ENCODE measurements at places on chromosomes 5 and 9.

DNA sequence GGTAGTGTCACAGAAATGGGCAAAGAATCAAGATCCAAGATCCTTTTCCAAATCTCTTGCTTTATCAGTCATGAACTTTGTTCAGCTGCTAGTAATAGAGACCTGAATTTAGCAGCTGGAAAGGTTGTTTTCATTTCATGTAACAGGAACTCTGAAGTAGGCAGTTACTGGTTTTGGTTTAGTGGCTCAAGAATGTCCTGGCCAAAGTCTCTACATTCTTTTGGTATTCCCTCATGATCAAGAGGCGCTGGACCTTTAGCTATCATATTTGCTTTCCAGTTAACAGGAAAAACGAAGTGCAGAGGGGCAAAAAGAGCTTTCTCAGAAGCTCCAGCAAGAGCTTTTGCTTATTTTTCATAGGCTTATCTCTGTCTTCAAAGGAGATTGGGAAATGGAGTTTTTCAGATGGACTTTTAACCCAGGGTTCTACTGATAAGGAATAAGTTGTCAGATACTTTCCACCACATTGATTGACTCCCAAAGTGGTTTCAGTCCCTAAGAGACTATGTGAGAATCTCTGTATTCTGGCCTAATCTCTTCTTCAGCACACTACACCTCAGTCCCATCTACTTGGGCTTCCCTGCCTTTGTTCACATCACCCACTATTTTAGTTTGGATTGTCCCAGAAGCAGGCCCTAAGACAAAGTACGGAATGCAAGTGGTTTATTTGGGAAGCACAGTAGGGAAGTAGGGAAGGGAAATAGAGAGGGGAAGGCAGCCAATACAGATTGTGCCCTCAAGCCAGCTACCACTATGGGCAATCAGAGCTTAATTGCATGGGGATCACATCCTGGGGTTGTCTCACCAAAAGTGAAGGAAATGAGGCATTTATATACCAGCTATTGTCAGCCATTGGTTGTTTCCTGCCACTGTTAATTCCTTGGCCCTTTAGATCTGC is 359.3 kb downstream of the LRRC70 start:
- DNase-seq: peak; percentile 4

DNA sequence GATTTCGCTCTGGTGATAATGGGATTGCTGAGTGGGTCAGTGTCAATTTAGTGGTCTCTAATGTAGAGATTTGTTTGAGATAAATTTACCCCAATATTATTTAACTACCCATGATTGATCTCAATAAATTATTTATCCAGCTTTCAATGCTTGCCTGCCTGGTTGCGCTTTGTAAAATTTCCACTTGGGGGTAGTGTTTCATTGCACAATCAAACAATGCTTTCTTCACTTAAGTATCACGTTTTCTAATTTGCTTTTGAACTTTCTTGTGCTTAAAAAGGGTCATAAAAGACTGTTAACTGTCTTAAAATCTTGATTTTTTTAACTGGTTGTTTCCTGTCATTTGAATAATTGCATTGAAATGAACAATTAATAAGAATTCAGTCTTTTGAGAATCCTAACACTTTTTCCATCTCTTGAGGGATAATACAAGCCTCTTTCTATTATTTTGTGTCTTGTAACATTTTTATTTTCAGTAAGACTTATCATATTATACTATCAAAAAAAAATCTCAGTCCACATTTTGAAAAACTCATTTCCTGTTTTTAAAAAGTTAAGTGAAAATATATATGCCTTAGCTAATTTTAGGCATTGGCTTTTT is 18.7 kb downstream of the HSD17B4 start:
- peak; percentile 32 for DNase-seq

GRCh38 chr9:124697326-124698200 is 73.5 kb downstream of the NR6A1 start:
- peak; percentile 65 for DNase-seq

DNA sequence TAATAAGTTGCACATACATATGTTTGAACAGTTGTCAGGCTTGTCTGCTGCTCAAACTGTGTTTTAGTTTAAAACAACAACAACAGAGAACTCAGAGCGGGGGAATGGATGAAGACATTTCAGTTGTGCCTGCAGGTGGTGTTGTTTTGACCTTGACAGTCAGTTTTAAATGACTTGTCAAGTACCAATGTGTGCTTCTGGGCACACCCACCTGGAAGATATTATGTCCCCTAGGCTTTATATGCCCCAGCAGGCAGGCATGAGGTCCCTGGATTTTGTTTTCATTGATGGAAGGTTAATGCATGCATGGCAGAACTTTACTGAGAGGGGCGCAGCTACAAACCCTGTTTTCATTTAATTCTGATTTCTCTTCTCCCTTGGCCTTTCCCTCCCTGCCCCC is 84.6 kb downstream of the AOPEP start:
- DNase-seq: no peak

DNA sequence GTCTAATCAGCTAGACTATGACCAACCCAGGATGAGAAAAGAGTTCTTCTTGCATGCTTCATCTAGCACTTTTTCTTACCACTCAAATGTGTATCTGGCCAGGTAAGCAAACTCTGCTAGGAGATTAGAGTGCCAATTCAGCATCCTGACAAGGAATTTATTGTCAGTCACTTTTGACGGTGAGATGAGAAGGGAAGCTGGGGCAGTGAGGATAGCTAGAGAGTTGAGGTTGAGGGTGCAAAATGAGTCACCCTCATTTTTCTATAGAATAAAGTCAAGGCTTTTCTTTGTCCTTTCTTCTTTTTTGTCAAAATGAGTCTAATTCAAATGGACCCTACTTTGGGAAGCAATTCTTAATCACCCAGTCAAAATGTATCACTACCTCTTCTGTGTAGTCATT is 74.6 kb upstream of the PLPP1 start:
- no peak for DNase-seq

- DNase-seq: no peak
Measured at GRCh38 chr5:114415760-114416159, 53.9 kb downstream of the KCNN2 start.

GRCh38 chr9:16184964-16185646 is 632.3 kb downstream of the CCDC171 start:
- peak; percentile 86 for DNase-seq

DNA sequence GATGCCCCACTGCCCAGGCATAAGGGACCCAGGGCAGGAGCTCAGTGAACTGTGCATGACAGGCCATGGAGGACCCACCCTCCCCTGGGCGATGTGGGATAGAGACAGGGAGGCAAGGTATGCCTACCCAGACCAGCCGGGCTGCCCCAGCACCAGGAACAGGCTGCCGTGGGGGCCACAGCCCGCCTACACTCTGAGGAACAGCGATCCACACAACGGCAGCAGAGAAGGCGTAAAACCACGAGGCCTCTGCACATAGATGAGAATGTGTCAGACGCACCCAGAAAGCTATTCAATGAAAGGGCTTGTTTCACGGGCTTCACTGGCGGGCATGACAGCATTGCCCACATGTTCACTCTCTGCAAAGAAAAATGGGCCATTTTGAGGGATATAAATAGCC is 49.5 kb downstream of the SEMA4D start:
- no peak for DNase-seq

- DNase-seq: peak; percentile 41
Measured at GRCh38 chr9:90915693-90916092, 114.1 kb downstream of the SYK start.

DNA sequence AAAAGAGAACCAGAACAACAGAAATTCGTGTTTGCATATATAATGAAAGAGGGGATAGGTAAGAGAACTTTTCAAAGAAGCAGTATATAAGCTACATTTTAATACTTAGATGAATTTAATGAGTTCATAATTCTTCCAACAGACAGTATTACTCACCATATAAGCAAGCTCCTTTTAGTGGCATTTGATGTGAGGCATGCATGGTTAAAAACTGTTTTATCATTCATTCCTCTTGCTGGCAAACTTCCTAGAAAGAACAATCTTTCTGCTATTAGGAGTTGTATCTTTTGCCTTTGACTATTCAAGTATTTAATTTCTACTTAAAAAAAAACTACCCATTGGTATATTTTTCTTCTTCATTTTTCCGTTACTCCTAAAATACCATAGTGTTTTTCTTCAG is 65.7 kb upstream of the EIF4EBP3 start:
- DNase-seq: peak; percentile 64

GRCh38 chr5:142753116-142753631 is 17.0 kb upstream of the ARHGAP26 start:
- peak; percentile 43 for DNase-seq

DNA sequence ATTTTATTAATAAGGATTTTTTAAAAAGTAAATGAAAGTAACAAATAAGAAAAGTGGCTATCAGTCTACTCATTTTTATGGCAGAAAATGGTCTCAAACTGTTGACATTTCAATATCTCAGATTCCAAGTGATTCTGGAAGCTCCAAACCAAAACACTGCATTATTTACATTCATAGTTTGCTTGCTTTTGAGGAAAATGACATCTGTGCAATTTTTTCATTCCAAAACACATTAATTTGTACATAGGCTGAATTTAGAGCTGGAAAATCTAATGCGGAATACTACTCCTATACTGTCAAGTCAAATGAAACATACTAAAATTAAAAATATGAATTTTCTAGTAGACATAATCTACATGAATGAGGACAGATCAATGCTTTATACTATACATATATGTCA is 1047.6 kb downstream of the CDH9 start:
- DNase-seq: no peak

- peak; percentile 35 for DNase-seq
Measured at GRCh38 chr5:41277476-41278245, 64.3 kb upstream of the C6 start.

GRCh38 chr5:6448622-6449464 is at the start of gene UBE2QL1:
UBE2QL1 (plus strand) TSS chr5:6448859; CDS start chr5:6448894, 35 bp downstream.
- DNase-seq: no peak

- peak; percentile 77 for DNase-seq
Measured at GRCh38 chr5:68087866-68088265, 127.7 kb upstream of the PIK3R1 start.

GRCh38 chr5:53381-54174 is 38.4 kb upstream of the PLEKHG4B start:
- DNase-seq: peak; percentile 58

DNA sequence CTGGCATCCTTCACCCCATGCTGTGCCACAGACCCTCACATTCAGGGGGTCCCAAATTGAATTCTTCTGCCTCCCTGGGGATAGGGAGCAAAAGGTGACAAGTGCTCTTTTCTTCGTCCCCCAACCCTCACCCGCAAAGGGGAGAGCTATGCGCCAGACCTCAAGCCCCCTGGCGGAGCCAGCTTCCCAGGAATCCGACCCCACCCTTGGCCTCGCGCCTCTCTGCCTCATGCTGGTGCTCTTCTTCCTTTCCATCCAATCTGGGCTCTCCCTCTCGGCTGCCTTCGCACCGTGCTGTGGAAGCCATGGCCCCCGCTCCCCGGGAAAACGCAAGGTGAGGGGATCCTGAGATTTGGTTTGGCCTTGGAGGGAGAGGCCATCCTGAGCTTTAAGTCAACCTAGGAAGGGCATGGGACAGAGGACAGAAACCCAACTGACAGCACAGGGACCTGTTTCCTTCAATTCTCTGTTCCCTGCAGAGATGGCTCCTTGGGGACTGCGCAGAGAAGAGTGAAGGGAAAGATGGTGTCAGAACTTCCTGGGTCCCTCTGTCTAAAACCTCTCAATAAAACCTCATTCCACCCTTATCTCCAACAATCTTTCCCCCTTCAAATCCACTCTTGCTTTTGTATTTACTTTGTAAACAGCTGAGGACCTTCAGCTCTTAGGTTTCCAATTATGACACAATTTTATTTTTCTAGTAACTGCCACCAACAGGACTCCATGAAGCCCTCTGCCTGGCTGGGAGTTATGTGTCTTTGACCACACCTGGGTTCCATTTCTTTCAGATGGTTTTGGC is 36.3 kb upstream of the CRB2 start:
- DNase-seq: no peak

GRCh38 chr5:170278611-170279458 is 18.7 kb downstream of the LCP2 start:
- peak; percentile 63 for DNase-seq

DNA sequence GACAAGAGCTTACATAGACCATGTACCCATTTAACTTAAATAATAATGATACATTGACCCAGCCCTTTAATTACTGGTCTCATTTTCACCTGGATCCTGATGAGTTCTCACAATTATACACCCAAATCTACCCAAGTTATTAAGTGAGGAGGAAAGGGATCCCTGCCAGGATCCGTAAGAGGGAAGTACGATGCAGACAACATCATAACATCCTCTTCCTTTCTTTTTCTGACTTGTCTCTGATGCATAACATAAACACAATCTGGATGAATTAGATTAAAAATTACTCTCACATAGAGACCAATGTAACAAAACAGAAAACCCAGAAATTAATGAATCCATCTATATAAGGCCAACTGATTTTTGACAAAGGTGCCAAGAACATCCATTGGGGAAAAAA is 17.0 kb downstream of the MARCHF3 start:
- peak; percentile 7 for DNase-seq

- DNase-seq: no peak
Measured at GRCh38 chr9:16598316-16598715, 272.2 kb downstream of the BNC2 start.

DNA sequence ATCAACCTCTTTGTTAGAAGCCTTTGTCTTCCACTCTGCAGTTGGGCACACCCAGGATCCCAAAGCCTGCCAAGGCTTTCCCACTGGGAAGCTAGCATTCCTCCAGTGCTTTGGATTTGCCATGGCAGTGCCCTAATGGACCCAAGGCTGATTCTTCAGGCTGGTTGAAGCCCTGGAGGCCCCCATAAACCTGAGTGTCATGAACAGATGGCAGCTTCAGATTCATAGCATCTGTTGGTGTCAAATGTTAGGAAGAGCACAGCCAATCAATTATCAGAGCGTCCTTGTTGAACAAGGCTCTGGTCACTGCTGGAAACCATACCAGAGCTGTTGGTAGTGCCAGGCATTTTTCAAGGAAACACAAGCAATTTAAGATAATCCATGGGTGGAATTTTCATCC is 241.1 kb upstream of the KLF4 start:
- DNase-seq: no peak

- DNase-seq: peak; percentile 56
Measured at GRCh38 chr5:145931718-145932117, 4.7 kb upstream of the SH3RF2 start.

- DNase-seq: no peak
Measured at GRCh38 chr9:4939118-4939561, 45.9 kb upstream of the JAK2 start.

GRCh38 chr9:79652598-79652997 is 80.8 kb downstream of the TLE4 start:
- peak; percentile 83 for DNase-seq

GRCh38 chr5:170293273-170293672 is 4.3 kb downstream of the LCP2 start:
- DNase-seq: no peak

DNA sequence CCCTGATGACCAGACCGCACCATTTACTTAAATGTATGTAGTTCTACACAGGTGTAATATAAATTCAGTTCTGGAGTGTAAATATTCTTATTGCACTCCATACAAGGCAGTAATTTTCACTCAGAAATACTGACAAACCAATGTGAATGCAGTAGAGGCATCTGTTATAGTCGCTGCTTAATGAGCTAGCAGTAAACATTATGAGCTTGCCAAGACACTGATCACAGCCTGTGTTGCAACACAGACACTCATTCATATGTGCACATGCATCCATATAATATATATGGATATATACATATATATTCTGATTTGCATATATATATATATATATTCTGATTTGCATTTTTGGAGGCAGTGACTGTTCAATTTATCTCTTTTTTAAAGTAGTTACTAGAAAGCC is 435.1 kb upstream of the ST8SIA4 start:
- no peak for DNase-seq

Measured in M059J (cell line).